ENCODE measurements at places on chromosomes 7 and 10.

GRCh38 chr7:112365551-112365950, 84.7 kb upstream of the IFRD1 start:
- DNase-seq: no peak

DNA sequence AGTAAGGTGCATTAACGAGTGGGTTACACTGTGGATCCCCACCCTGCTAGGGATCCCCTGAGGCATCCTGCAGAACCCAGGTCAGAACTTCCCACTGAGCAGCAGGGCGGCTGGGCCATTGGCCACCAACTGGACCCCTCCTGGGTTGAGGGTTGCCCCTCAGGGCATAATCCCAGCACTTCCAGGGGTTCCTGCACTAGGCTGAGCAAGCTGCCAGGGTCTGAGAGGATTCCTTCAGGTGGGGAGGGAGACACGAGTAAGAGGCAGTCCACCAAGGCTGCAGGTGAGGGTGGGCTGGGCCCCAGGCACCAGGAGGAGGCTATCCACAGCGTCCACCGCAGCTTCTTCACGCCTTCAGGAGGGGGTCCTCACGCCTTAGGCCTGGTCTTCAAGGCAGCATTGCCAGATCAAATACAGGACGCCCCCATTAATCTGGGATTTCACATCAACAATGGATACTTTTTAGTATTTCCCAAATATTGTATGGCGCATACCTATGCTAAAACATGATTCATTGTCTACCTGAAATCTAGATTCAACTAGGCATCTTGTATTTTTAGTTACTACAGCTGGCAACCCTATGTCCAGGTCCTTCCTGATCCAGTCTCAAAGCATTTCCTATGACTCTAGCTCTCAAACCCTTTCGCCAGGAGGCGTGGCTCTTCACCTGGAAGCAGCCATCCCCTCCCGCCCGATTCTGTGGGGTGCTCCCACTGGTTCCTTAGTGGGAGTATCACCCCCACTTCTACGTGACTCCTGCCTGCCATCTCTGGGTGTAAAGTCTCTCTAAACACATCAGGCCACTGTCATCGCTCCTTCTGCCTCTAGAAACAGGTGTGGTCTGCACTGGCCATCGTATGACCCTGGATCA, 4.1 kb downstream of the PRKAG2 start:
- no peak for DNase-seq

DNA sequence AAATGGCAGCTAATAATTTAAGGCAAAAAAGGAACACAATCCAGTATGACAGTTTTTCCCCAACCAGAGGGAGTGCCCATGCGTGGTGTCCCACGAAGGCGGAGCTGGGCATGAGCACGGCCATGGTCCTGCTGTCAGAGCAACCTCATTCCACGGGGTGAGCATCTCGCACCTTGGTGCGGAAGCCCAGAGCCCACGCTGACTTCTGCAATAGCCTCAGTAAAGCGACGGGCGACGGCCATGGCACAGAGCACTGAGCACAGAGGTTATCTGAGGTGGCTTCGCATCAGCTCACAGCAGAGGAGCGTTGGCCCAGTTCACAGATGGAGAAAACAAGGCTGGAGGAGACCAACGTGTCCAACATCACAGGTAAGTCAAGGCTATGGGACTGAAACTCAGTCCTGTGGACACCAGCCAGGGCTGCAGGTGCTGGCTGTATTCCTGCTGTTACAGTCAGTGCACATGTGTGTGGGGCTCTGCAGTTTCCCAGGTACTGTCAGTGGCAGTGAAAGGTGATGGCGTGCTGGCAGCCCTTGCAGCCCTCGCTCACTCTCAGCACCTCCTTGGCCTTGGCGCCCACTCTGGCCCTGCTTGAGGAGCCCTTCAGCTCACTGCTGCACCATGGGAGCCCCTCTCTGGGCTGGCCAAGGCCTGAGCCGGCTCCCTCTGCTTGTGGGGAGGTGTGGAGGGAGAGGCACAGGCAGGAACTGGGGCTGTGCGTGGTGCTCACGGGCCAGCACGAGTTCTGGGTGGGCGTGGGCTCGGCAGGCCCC, 525.6 kb downstream of the PTPRN2 start:
- no peak for DNase-seq

GRCh38 chr10:128875956-128876736, 590.9 kb upstream of the MGMT start:
- no peak for DNase-seq

DNA sequence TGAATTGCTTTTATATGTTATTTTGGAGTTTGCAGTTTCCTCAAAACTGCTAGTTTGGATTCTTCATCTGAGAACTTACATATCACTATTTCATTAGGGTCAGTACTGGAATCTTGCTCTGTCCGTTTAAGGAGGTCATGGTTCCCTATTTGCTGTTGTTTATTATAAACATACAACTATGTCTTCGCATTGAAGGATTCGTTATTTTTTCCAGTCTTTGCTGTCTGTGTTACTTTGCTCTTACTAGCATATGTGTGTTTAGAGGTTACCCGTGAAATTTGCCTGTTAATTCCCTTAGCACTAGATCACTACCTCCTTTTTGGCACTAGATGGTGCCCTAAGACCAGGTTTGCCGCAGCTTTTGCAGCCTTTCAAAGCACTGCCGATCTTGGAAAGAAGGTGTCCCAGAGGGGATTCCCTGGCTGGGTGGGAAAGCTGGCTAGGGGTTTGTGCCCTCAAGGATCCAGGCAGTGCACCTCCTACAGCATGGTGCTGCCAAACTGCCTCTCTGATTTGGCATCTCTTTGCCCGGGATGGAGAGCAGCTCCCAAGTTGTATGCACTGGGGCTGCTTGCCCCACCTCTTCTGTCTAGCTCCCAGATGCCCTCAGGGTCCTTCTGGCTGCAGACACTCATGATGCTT, 103.1 kb upstream of the APBB1IP start:
- DNase-seq: peak; percentile 24

- DNase-seq: no peak
These were observed 5.2 kb upstream of the ZAN start for GRCh38 chr7:100728196-100728595.

DNA sequence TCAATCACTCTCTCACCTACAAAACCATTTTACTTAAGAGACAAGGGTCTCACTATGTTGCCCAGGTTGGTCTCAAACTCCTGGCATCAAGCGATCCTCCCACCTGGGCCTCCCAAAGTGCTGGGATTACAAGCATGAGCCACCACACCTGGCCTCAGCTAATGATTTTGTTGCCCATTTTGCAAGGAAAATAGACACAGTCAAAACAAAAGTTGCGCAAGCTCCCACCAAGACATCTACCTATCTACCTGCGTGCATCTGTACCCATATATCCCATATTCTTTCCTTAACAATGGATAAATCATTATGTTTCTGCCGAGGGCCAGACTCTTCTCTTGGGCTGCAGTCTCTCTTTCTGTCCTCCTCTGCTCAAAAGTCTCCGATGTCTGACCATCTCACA, 67.3 kb downstream of the APBB1IP start:
- no peak for DNase-seq

DNA sequence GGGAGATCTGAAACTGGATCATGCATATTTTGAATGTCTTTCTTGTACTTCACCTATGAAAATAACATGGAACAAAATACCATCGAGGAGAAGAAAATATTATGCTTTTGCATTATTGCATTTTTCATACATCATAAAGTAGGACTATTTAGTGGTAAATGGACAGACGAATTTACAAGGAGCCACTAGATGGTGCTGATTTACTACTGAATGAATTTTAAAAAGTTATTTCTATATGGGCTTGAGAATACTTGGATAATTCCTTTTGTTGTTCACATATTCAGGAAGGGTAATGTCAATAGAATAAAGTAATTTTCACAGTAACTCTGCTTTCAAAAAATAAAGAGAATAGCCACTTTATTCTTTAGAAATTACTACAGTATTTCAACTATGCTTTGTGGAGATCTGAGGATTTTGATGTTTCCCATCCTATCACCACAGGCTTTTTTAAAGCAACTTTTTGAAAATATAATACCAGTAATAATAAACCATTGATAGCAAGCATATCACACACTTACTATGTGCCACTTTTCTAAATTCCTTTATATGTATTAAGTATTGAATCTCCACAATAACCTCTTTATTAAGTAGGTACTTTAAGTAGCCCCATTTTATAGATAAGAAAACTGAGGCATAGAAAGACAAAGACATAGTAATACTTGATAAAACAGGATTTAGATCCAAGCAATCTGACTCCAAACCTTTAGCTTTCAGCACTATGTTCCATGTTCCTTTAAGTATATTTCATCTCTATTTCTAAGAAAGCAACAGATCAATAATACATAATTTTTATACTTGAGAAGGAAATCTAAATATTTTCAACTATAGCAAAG, 38.6 kb downstream of the NEBL start:
- no peak for DNase-seq

GRCh38 chr10:76666891-76667290, 970.7 kb downstream of the KCNMA1 start:
- no peak for DNase-seq

Measured in stimulated activated CD4-positive, alpha-beta T cell treated with anti-CD3 and anti-CD28 coated beads, Interleukin-15, amount 100 ng/mL, for 1 hour (primary cell).